ENCODE measurements at places on chromosomes 2 and 18.

- DNase-seq: no peak
Measured at GRCh38 chr2:105546628-105546974, 147.8 kb upstream of the FHL2 start.

GRCh38 chr2:167342769-167343168, 454.5 kb downstream of the XIRP2 start:
- DNase-seq: no peak

GRCh38 chr2:37326866-37327634, 2.4 kb upstream of the PRKD3 start:
- DNase-seq: no peak

DNA sequence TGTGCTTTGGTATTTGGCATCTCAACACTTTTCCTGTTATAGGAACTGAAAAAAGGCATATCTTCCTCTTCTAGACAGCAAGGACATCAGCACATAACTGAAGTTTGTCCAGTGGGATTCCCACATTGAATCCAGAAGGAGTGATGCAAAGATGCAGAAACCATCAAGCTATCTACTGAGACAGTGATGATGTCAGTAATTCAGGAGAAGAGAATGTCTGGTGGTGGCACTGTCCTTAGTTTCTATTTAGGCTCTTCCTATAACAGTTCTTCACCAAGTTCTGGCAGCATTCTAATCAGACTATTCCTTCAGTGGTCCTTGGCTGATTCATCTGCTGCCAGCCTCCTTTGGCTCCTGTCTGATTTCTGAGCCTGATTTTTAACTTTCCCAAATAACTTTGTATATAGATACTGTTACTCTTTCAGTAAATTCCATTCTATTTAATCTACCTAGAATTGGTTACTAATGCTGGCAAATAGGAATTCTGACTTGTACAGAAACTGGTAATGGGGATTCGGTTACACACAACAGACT, 56.6 kb upstream of the AGPS start:
- no peak for DNase-seq

- no peak for DNase-seq
Measured at GRCh38 chr2:44254023-44254422, 21.3 kb upstream of the SLC3A1 start.

DNA sequence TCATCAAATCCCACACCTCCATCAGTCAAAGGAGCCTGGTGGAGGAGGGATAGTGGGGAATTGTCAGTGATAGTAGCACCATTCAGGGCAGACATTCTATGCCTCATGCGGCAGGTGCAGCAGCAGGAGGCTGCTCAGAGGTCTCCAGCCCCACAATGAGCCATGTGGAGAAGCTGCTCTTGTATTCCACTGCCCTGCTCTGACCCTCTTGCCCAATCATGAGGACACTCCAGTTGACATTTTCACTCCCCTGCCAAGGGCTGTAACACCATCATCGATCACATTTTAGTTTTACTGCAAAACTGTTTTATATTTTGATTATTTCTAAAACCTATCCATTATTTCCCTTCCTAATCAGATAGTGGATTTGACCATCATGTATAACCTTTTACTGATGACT, 487.6 kb upstream of the KLHL29 start:
- DNase-seq: no peak

GRCh38 chr18:48404716-48405507, 4.3 kb downstream of the ZBTB7C start:
- no peak for DNase-seq

DNA sequence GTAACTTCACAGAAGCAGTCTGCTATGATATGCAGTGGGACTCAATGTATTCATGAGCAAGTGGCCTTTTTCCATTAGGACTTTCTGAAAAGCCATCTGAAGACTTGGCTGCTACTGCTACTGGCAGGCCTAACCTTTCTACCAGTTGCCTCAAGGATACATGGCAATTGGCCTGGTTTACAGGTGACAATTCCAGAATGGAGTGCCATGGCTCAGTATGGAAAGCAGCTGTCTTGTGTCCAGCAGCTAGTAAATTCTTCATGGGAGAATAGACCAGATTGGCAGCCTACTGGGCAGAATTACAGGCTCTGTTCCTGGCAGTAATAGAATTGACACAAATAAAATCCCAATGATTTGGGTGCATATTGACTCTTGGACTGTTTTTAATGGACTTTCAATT, 12.6 kb upstream of the TMX3 start:
- no peak for DNase-seq

GRCh38 chr2:158359846-158360245, 96.7 kb downstream of the CCDC148 start:
- DNase-seq: no peak

DNA sequence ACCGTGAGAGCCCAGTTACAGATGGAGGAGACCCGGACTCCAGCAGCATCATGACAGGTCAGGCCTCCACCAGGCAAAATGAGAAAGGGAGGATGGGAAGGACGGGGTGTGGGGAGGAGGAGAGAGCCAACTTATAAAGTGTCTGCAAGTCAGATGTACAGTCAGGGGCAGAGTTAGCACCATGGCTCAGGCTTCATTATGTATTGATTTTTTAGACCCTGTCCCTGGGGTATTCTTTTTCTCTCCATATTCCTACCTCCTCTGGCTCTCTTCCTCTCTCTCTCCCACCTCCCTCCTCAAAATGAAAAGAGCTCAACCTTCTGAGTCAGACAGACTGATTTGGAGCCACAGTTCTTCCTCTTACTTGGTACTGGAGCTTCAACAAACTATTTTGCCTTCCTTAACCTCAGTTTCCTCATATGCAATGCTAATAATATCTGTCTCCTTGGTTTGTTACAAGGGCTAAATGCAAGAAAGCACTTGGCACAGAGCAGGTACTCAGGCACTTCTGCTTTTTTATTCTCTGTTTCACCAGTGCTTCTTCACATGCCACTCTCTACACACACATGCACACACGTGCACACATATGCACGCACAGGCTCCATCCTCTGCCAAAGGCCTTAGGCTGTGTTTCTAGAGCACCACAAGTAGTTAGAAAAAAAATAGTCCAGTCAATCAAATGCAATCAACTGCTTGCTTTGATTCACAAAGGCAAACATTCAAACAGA, 92.3 kb upstream of the PKDCC start:
- DNase-seq: no peak

DNA sequence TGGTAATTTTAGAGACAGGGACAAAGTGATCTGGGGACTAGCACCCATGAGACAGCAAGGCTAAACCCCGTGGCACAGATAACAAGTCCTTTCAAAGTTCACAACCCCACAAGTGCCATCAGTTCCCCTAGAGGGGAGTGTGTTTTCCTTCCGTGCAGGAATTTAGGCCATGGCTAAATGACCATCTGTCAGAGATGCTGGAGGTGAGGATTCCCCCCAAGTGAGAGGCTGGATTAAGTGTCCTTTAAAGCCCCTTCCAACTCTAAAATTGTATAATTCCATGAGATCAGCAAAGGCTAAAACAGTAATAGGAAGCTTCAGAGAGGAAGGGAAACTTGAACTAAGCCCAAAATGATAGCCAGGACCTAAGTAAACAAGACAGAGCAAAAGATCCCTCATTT, 8.7 kb downstream of the FEZ2 start:
- no peak for DNase-seq

GRCh38 chr2:158997037-158997790, 28.8 kb downstream of the TANC1 start:
- DNase-seq: no peak

GRCh38 chr2:167862296-167862695, 385.1 kb downstream of the STK39 start:
- DNase-seq: no peak

DNA sequence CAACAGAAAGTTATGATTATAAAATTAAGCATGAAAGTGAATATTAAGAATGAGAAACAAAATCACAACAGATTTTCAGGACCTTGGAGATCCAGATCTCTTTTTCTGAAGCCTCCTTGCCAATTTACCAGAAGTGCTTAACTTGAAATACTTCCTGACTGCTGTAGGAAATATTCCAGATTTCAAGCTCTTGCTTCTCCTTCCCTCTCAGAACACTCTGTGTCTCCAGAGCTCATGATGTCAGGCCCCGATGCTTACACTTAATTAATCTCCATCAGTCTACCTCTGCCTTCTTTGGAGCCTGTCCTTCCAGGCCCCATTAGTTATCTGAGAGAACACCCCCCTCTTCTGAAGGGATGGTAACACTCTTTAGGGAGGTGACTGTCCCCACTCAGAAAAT, 20.7 kb upstream of the NT5C1B start:
- no peak for DNase-seq

- DNase-seq: peak; percentile 59
Measured at GRCh38 chr2:217878915-217879590, 123.7 kb downstream of the TNS1 start.

GRCh38 chr2:191635333-191636234, 42.4 kb upstream of the NABP1 start:
- DNase-seq: no peak

DNA sequence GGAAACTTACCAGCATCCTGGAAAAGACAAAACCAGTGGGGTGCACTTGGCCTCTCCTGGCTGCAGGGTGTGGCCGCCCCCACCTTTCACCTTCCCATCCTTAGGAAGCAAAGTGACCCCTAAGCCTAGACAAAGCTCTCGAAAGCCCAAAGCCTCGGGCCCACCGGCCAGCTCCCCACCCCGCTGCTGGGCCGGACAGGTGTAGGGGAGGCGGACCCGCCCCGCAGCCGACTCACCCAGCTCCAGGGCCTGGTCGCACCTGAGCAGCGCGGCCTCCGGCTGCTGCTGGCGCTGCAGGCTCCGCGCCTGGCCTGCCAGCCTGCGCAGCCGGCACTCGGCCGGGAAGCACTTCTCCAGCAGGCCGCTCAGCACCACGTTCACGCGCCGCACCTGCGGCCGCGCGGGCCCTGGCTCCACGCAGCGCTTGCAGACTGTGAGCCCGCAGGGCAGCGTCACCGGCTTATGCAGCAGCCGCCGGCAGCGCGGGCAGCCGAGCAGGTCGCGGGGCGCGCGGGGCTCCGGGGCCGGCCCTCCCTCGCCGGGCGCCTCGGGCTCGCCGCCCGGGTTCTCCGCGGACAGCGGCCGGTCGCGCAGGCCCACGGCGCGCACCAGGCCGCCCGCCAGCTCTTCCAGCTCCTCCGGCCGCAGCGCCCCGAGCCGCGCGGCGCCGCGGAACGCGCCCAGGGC, 979 bp downstream of the LONRF2 start:
- DNase-seq: peak; percentile 82

GRCh38 chr2:127118038-127118437, 11.1 kb upstream of the BIN1 start:
- DNase-seq: no peak

GRCh38 chr18:41034413-41034812, 920.6 kb upstream of the PIK3C3 start:
- DNase-seq: no peak

DNA sequence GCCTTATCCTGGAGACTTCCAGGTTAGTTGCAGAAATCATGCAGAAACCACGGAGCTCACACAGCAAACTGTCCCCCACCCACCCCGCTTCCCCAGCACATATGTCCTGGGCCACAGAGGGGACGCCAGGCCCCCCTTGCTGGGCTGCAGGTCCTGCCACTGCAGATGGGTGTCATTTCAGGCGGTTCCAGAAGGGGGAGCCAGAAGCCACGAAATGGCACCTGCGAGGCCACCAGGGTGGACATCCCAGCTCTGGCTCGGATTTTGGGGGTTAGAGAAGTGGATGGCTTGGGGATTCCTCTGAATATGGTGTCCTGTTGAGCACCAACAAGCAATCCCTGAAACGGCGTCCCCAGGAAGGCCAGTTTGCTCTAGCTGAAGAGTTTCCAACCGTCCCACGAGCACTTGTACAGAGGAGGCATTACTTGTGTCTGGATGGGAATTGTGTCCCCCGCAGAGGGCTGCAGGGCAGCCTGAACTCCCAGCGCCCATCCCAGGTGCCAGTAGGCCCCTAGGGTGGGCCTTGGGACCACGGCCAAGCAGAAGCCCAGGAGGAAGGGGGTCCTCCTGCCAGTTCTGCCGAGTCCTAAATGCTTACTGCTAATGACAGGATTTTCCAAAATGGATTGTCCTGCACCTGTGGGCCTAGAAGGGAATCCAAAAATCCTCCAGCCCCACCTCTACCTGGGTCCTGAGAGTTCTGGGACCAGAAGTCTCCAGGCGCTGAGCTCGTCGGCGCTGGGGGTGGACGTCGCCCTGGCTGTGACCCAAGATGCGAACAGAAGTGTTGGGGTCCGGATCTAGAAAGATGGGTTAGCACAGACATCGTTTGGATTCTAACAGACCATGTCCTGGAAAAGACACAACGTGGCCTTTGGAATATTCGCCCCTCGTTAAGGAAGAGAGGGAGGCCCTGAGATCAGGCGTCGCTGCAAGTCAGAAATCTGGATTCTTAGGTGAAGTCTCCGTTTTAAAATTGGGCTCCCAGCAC, 14.6 kb upstream of the NFATC1 start:
- DNase-seq: peak; percentile 82

- no peak for DNase-seq
Measured at GRCh38 chr2:207182911-207183310, 17.2 kb upstream of the KLF7 start.

- peak; percentile 35 for DNase-seq
Measured at GRCh38 chr2:241007880-241008710, 9.7 kb downstream of the SNED1 start.

DNA sequence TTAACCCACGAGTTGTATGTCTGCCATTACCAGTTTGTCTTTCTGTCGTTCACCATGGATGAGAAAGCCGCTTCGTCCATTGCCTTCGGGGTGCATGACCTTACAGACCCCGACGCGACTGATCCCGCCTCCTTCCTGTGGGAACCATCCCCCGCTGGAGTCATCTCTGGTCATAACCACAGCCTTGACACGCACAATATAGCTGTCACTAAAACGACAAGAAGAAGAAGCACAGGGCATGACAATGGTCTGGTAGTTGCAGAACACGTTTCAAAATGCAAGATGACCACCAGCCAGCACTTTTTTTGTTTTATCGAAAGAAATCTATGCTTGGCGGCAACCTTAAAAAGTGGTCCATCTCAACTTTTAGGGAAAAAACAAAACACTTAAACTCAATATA, 87.7 kb downstream of the SPRED2 start:
- no peak for DNase-seq

GRCh38 chr18:74116633-74117554, 30.7 kb downstream of the FBXO15 start:
- peak; percentile 67 for DNase-seq

GRCh38 chr2:124959581-124959980, 934.5 kb downstream of the CNTNAP5 start:
- DNase-seq: no peak

DNA sequence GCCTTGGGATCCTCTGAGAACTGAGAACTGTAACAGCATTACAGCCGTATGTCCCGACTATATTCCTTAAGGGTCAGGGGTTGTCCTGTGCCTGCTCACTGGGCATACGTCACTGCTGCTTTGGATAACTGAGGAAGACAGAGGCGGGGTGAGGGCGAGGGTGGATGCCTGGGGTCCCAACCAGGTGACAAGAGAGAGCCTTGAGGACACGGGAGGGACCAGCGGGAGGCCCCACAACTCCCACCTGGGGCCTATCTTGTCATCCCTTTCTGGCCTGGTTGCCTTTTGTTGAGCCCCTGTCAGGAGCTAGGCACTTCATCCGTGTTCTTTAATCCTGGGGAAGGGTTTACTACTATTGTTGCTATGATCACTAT, 28.8 kb downstream of the INPP5D start:
- DNase-seq: no peak

DNA sequence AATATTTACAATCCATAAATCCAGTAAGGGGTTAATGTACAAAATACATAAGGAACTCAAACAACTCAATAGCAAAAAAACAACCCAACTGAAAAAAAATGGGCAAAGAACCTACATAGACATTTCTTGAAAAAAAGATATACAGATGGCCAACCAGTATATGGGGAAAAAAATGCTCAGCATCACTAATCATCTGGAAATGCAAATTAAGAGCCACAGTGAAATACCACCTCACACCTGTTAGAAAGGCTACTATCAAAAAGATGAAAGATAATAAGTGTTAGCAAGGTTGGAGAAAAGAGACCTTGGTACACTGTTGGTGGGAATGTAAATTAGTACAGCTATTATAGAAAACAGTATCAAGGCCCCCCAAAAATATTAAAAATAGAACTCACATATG, 14.6 kb downstream of the AP1S3 start:
- no peak for DNase-seq
